Spinal cord (tissue), 10 donors: ENCODE measurements at places on chromosomes 7 and 10. TPM values are rescaled to one million over a fixed set of nuclear protein-coding genes. Genes with fewer than 3 reads are reported as not detected.

The CCAR1 gene
- 62.9 TPM for total RNA-seq

DNA sequence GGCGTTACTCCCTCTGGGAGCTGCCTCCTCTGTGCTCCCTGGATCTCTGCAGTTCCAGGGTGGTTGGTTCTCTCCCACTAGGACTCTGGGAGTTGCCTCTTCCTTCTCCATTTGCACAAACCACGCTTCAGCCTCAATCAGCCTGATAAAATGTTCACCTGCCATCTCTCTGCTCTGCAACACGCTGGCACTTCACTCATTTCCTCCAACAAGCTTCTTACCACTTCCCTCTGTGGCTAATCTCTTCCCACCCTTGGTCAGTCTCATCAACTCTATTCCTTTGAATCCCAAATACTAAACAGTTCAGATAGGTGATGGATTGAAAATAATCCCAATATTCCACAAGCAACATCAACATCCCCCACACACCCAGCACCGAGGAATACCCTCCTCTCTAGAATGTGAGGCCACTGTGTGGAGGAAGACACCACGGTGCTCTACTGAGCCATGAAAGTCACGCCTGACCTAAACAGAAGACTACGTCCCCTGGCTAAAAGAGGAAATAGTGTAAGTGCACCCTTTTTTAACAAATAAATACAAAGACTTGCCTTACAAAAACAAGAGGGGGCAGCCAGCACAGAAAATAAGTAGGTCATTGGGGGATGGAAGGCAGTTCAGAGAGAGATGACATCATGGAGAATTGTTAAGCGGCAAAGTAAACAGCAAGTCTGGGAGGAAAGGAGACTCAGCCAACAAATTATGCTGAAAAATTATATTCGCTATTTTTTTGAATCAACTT, 1.9 kb upstream of the FAM170B start:
- no peak for DNase-seq

GRCh38 chr7:149741629-149742028, 31.8 kb downstream of the ZNF467 start:
- peak; percentile 73 for DNase-seq

DNA sequence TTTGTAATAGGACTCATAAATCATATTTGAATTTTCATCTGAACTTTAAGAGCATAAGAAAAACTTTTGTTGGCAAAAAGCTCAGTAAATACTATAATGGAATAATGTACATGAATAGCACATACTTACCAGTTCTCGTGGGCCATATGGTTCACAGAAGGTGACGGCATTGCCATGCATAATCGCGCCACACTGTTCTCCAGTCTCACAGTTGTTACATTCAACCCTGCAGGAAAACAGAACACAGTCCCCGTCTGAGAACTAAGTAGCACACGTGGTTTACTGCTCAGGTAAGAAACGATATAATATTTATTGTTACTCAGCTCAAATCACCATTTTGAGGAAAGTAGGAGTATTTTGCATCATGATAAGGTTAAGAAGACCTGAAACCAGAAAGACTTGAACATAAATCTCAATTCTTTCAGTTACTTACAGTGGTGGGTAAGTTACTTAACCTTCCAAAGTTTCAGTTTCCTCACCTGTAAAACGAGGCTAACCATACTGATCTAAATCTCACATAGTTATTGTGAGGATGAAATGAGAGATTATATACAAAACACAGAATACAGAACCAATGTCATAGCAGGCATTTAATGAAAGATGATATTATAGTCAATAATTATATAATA, 261.4 kb downstream of the RELN start:
- DNase-seq, result no peak
